ENCODE measurements at places on chromosomes 5 and 9.

GRCh38 chr9:131274674-131275331 is 1.5 kb downstream of the FAM78A start:
- no peak for DNase-seq

- no peak for DNase-seq
These were observed 88.9 kb downstream of the SNCAIP start for GRCh38 chr5:122400938-122401337.

GRCh38 chr9:115837618-115838017 is 316.0 kb upstream of the PAPPA start:
- no peak for DNase-seq

DNA sequence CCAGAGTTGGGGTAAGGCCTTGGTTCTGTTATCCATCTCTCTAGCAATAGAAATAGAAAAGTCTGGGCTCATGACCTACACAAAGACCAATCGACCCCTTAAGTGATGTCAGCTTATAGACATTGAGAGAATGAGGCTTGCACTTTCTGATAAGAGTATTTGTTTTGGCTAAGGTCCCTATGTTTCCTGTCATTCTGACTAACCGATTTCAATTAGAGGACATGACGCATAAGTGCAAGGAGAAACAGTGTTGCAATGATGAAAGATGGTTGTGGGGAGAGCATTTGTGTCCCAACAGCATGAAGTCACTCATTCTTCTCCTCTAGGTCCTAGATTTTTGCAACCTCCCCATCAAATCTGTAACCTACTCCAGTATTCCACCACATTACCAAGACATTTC is 255.1 kb downstream of the MAT2B start:
- DNase-seq, result no peak

GRCh38 chr5:10306806-10307205 is 896 bp downstream of the CMBL start:
- no peak for DNase-seq

DNA sequence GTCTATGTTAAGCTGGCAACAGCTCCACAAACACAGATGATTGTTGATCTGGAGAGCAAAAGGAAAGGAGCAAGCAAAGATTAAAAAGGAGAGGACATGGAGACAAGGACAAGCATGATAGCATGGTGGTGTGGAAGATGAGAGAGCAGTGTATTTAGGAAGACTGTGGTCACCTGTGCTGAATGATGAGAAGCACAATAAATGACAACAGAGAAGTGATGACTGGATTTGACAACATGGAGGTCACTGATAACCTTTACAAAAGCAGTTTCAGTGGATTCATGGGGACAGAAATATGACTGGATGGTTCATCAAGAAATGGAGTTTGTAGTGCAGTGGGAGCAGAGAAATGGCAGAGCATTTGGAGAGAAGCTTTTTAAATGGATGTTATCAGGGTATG is 20.2 kb downstream of the TTC33 start:
- DNase-seq, result no peak

GRCh38 chr5:170076211-170076610 is 29.5 kb upstream of the FOXI1 start:
- no peak for DNase-seq

GRCh38 chr9:121966706-121967105 is 126.4 kb downstream of the TTLL11 start:
- no peak for DNase-seq

GRCh38 chr5:65916636-65917035 is 9.7 kb upstream of the ERBIN start:
- DNase-seq, result no peak

GRCh38 chr5:150642991-150643710 is 2.7 kb downstream of the SYNPO start:
- no peak for DNase-seq

- DNase-seq, result no peak
These were observed 50.3 kb downstream of the MAMDC2 start for GRCh38 chr9:70093944-70094343.

GRCh38 chr5:1178529-1179382 is 22.6 kb upstream of the SLC6A19 start:
- no peak for DNase-seq

- no peak for DNase-seq
These were observed 5.7 kb downstream of the RAPGEF1 start for GRCh38 chr9:131734165-131734610.

- no peak for DNase-seq
These were observed 128.0 kb downstream of the SLC1A3 start for GRCh38 chr5:36734422-36734821.

DNA sequence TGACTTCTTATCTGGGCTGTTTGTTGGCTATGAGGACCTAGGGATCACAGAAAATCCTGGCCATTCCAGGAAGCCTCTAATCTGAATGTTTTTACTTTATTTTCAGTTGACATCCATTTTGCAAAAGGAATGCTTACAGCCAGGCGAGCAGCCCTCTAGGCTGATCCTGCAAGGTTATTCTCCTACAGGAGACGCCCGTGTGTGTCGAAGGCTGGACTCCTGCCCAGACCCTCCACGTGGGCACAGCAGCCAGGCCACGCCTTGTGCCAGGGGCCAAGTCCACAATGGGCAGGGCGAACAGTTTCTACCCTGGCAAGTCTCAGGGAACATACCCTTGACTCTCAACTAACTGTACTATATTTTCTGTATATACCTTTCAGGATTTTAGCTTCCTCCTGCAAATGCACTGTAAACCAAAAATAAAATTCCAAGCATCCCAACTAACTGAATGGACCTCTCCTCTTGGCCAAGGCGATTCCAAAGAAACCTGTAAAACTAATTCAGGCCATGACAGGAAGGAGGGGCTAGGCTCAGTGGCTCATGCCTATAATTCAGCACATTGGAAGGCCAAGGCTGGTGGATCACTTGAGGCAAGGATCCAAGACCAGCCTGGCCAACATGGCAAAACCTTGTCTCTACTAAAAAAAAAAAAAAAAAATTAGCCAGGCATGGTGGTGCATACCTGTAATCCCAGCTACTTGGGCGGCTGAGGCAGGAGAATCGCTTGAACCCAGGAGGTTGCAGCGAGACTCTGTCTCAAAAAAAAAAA is 5.7 kb downstream of the CMBL start:
- no peak for DNase-seq

DNA sequence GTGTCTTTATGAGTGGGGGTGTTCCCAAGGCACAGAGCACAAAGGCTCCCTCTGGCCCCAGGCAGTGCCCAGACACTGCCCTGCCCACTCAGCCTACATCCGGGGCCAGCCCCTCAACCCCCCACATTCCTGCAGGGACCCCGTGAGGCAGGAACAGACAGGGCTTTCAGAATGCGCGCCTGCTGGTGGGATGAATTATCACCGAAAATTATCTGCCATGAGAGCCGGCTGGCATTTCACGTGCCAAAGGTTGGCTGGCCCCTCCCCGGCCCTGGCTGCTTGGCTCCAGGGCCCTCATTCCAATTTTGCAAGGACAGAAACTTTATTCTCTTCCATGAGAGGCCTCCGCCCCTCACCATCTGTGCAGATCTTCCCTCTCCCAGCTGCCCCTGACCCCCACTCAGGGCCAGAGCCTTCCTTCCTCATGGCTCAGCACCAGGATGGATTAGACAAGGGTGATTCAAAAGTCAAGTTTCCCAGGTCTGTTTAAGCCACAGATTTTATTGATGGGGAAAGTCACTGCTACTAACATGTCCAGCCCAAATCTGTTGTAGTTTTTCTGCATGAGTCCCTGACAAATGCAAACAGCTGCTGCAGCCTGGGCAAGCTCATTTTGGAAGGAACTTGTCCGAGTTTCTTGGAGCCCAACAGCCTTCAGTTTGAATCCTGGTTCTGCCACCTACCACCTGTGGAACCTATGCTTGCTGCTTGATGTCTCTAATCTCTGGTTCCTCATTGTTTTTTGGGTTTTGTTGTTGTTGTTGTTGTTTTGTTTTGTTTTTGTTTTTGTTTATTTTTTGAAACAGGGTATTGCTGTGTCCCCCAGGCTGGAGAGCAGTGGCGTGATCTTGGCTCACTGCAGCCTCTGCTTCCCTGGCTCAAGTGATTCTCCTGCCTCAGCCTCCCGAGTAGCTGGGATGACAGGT is 32.3 kb upstream of the WDR38 start:
- no peak for DNase-seq

GRCh38 chr5:31218978-31219377 is 25.5 kb downstream of the CDH6 start:
- DNase-seq, result no peak

DNA sequence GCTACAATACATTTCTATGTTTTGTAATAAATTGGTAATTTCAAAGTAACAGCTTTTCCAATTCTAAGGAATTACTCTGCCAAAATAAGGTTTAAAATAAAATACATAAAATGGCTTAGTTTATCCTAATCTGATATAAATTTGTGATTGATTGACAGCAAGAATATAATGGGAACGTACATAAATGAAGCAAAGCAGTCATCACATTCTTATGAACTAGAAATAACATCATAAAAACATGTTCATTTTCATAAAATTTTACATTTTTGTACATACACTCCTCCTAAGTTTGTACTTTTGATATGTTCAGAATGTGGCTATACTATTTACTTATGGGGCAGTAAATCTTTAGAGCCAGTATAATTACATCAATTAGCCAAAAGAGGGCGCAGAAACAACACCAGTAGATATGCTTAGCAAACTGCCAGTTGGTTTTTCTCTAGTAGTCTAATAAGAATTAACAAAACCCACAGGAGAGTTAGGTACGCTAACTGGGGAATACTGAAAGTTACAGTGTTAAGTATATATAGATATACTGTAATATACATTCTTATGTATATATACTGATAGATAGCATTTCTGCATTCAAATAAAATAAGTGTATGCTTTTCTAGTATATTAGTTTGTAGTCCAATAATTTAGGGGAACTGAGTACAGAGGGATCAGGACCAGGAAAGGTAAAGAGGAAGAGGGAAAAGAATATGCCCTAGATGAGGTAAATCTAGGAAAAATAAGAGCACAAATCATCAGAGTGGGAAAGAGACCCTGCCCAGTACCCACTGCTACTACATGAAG is 76.8 kb downstream of the ZDHHC21 start:
- no peak for DNase-seq

- DNase-seq, result no peak
These were observed 36.1 kb upstream of the STARD4 start for GRCh38 chr5:111548348-111548950.

- no peak for DNase-seq
These were observed 22.3 kb upstream of the GLE1 start for GRCh38 chr9:128482186-128482585.

DNA sequence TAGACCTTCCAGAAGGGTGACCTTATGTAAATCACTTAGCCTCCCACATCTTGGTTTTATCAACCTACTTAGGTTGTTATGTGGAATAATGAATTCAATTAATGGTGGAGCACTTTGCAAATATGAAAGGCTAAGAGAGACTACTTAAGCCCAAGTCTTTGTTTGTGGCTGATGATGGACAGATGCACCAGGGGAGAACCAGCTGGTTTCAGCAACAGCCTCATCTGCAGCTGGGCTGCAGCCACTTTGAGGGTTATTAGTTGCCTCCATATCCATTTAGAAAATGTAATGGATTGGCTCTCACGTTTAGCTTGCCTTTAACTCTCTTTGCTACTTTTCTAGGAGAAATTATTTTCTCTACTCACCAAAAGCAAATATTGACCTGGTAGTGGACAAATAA is 146.6 kb downstream of the ESM1 start:
- no peak for DNase-seq

GRCh38 chr9:13983607-13984006 is 330.3 kb downstream of the NFIB start:
- no peak for DNase-seq

- no peak for DNase-seq
These were observed 29.7 kb downstream of the ACTBL2 start for GRCh38 chr5:57452885-57453284.

GRCh38 chr5:137845472-137845871 is 22.2 kb upstream of the MYOT start:
- no peak for DNase-seq

GRCh38 chr5:141101059-141101458 is 786 bp downstream of the PCDHB3 start:
- no peak for DNase-seq

DNA sequence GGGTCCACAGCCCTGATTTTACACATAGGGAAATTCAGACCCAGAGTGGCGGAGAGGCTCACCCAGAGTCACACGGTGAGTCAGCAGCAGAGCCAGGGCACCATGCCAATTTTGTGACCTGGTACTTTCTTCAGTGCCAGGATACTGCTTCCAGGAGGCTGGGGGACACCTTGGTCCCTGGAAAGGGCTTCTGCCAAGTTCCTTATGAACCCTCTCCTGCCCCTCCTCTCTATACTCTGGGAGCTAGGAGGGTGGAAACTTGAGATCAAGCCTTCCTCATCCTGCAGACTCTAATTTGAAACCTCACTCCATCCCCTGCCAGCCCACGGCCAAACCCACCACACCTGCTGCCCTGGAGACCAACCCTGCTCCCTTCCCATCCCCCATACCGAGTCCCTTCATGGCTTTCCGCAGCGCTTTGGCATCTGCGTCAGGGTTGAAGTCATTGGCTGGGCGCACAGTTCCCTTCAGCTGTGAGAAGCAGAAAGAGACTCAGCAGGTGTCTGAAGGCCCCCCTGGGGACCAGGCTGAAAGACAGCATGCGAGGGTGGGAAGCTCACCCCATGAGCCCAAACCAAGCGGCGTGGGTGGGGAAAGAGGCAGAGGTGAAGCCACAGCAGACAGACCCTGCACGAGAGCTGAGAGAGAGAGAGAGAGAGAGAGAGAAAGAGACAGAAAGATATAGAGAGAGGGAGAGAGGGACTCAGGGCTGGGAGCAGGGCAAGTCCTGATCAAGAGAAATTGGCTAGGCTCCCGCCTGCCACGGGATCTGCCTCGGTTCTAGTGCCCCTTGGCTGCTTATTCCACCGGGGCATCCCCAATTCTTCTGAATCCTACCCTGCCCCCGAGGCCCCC is 33.5 kb downstream of the ANXA6 start:
- DNase-seq, result no peak

DNA sequence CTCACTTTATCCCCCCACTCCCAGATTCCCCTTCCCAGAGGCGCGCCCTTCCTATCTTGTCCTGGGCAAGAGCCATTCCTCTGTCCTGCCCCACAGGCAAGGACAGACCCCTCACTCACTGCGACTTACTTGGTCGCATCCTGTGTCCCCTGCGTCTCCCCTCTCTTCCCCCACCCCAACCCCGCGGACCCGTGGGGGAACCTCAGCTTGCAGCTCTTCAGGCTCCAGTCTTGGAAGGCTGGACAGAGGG is 542 bp downstream of the GGTA1 start:
- no peak for DNase-seq

DNA sequence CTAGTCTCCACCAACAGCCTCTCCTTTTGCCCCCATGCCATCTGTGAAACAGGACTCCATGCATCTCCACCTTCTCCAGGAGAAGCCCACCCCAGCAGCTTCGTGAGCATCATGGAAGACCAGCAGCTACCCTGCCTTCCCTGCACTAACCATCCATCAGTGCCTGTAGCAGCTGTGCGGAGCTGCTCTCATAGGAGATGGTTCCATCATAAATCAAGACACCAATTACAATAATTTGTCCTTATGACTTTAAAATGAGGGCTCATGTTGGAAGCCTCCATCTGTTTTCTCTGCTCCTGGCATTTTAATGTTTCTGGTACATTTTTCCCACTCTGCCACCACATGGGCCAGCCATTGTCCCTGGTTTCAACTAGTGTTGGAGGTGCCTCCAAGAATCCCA is 69.9 kb downstream of the FGF1 start:
- DNase-seq, result no peak
